ENCODE measurements at places on chromosomes 16 and 17.

DNA sequence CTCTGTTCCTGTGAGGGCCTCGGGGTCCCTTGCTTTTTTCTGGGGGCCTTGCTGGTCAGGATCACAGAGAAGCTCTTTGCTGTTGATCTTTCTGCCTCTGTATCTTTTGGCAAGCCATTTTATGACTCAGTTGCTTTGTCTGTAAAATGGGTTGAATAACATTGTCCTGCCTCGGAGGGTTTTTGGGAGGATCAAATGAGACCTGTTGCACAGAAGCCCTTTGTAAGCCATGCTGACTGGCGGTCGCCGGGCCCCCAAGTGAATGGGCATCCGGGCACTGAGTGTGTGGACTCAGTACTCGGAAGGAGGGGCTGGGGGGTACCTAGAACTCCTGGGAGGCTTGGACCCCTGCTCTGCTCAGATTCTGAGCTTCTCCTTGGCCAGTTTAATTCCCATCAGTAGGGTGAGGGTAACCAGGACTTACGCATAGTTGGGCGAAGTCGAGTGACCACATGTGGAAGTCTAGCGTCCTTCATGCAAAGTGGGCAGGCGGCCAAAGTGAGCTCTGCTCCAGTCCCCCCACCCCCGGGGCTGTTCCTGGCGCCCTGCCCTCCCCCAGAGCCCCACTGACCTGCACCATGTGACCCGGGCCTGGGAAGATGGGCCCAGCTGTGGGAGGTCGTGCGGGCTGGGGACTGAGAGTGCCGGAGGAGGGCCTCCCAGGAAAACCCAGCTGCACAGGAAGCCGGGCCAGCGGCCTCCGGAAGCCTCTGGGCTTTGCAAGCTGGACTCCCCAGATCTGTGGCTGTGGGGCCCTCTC is 284.0 kb downstream of the SEC14L1 start:
- DNase-seq: peak; percentile 89

DNA sequence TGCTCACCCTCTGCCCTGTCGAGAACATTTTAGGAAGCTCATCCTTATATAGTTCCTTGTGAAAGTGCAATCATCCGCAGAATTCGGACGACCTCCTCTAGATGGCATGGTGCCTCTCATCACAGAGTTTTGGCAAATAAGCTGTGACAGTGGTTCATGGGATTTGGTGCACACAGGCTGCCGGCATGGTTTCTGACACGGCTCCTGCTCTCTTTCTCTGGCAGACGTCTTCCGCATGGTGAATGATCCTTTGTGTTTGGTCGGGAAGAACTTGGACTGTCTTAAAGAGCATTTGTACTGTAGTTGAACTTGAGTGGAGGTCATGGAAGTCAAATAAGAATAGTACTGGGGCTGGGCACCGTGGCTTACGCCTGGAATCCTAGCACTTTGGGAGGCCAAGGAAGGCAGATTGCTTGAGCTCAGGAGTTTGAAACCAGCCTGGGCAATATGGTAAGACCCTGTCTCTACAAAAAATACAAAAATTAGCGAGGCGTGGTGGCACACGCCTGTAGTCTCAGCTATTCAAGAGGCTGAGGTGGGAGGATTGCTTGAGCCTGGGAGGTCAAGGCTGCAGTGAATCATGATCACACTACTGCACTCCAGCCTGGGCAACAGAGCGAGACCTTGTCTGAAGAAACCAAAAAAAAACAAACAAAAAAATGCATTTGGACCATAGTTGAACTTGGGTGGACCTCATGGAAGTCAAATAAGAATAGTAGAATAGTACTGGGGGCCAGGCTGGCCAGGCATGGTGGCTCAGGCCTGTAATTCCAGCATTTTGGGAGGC is 34.7 kb upstream of the NAT9 start:
- DNase-seq: no peak

GRCh38 chr16:47888142-47888541 is 267.7 kb downstream of the ABCC12 start:
- no peak for DNase-seq

- DNase-seq: no peak
Measured at GRCh38 chr17:49146620-49147306, 14.2 kb downstream of the B4GALNT2 start.

- no peak for DNase-seq
Measured at GRCh38 chr17:48586355-48587258, 3.4 kb downstream of the HOXB3 start.

DNA sequence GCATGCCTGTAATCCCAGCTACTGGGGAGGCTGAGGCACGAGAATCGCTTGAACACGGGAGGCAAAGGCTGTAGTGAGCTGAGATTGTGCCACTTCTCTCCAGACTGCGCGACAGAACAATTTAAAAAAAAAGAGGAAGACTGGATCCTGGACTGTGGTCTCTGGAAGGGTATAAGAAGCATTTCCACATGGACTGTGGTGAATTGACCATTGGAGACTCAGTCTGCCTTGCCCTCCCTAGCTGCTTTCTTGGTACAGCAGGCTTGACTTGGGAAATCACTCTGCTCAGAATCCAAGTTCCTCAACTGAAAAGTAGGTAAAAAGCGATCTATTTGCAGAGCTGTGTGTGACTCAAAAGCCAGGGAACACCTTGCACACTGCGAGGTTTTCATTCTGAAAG is 1.0 kb upstream of the MGRN1 start:
- no peak for DNase-seq

- no peak for DNase-seq
Measured at GRCh38 chr17:1645207-1646171, at the start of gene SCARF1. Gene SCARF1 (minus strand): TSS chr17:1645732. CDS start chr17:1645697, 35 bp downstream.

- no peak for DNase-seq
Measured at GRCh38 chr16:81852347-81852746, 73.3 kb downstream of the PLCG2 start.

GRCh38 chr16:83475108-83475507 is 332.7 kb upstream of the HSBP1 start:
- no peak for DNase-seq

DNA sequence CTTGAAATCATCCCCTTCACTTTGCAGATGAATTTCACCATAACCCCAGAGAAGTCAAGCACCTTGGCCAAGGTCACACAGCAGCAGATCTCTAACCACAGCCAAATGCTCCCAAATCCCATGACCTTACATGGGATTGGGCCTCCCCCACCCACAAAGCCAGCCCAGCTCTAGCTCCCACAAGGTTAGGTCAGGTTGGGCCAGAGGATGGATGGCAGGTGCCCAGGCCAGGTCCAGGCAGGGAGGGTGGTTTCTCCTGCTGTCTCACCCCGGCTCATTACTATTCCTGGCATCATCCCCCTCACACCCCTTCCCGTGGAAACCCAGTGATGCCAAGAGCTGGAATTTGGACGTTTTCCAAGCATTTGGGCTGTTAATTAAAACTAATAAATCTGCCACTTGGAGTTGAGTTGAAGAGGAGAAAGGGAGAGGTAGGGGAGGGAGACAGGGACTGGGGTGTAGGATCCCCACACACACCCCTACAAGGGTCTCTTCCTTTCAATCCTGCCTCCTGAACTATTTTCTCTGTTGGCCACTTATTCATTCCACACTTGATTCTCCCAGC is 181.6 kb downstream of the TMEM132E start:
- DNase-seq: no peak

DNA sequence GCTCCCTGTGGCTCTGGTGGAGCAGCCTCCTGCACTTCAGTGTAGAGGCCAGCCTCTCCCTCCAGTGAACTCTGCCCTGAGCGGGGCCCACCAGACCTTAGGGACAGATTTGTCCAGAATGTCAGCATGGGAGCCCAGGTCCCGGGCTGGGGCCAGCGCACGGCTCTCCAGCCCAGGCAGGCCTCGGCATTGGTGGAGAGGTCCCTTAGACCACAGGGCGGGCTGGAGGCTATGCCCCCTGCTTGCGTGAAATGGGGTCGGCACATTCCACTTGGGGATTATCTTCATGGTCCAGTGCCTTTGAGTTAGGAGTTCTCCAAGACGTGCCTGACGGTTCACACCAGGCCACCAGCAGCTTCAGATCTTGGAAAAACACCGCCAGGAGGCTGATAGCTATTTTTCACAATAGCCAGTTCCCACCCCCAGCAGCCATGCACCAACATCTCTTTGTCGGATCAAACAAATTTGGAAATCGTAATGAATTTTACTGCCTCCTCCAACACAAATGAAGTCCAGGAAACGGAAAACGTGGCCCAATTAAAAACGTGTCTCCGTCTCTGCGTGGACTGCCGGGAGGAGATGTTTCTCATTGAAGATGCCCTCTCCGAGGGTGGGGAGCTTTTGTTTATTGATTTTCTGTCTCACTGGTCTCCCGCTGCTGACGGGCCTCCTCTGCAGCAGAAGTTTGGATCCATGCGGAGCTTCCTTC is 110.0 kb upstream of the CIBAR2 start:
- DNase-seq: no peak

DNA sequence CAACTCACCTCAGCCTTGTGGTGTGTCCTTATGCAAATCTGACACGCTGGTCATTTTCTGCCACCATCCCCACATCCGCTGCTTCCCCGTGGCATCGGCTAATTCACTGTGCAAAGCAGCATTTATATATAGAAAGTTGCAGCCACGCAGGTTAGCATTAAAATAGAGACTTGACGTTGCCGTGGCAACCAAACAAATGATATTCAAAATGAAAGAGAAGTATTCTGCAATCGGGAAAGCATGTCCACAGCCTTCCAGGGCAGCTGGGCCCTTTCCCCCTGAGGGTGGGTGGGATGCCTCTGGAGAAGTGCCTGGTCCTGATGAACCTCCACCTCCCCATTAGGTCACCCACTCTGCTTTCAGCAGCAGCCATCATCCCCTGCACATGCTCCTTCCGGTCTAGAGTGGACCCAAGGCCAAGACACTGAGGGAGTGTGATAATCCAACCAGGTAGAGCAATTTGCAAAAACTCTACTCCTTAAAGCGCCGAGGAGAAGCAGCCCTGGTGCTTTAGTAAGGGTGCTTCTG is 138.7 kb downstream of the GAS7 start:
- no peak for DNase-seq

DNA sequence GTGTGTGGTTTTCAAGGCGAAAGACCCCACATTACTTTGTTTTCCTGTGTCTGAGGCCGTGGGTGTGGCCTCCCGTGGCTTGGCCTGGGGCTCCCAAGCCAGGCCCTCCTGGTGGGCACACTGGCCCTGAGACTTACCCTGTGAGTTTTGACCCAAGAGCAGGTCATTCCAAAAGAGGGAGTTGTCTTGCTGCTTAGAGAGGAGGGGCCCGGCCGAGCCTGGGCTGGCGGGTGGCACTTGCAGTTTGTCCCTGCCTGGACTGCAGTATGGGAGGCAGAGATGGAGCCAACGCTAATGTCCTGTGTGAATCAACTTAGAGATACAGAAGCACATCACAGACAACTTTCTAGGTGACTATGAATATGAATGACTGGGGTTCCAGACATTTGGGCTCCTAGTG is 22.7 kb downstream of the PLEKHG4 start:
- no peak for DNase-seq

DNA sequence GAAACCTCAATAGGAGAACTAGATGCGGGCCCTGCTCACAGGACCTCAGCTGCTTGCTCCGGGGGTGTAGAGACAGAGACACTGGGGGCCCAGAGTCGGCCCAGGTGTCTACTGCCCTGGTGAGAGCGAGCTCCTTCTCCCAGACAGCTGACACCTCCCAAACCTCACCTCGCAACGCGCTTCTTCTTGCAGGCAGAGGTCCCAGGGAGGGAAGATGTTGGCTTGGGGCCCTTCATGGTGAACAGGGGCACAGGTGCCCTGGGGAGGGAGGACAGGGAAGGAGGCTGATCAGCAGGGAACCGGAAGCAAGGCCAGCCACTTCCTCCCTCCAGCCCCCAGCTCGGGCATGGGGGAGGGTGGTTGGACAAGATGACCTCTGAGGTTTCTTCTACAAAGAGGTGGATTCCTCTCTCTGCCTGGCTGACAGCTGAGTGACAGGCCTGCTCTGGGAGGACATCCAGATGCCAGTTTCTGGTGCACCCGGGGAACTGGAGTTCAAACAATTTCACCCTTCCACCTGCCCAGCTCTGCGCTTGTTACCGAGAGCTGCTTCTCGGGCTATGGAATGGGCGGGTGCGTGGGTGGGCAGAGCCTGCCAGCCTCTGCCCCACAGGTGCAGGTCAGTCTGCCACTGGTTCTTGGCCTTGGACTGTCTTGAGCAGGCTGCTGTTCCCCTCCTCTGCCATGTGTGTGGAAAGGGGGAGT is 11.7 kb upstream of the GFAP start:
- no peak for DNase-seq

DNA sequence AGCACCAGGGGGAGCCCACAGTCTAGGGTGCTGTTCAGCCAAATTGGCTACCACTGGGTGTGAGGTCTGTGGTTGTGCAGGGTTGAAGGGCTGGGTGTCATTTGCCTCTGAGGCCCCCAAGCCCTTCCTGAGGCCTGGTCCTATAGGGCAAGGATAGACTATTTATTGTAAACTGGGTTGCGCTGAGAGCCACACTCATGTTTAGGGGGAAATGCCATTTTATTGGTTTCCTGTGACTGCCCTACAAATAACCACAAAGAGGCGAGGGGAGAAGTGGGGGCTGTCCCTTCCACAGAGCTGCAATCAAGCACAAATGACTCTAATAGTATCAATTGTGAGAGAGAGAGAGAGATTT is 3.6 kb upstream of the ZCCHC14 start:
- DNase-seq: no peak

GRCh38 chr16:50121278-50121677 is 31.8 kb upstream of the TENT4B start:
- no peak for DNase-seq

GRCh38 chr17:40720899-40721298 is 17.3 kb upstream of the KRT24 start:
- DNase-seq: no peak

DNA sequence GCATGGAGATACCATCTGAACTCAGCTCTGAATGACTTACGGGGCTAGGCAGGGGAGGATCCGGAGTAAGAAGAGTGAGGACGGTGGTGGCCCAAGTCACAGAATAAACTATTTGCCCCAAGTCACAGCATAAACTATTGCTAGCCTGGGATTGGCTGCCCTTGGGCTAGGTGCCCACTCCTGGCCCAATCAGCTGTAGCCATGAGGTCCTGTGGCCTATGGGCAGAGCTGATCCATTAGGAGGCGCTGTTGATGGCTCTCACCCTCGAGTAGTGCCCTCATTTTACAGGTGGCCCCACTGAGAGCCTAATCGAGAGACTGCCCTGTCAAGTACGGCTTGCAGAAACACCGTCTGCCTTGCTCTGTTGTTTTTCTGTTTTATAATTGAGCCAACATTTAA is 62.3 kb upstream of the ZNF423 start:
- no peak for DNase-seq

DNA sequence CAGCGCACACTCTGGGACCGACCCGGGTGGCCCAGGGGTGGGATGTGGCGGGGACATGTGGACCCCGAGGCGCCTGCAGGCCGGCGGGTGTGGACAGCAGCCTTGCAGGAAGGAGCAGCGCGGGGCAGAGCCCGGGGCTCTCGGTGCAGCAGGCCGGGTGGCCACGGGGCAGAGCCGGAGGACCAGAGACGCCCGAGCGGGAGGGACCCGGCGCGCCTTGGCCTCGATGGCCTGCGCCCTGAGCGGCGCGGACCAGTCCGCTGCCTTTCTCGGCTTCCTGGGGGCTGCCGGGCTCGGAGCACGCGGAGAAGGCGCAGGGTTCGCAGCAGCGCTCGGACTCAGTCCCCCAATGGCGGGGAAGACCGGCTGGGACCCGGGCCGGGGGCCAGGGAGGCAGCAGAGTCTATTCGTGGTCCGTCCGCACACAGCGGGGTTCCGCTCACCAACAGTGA is 43.4 kb downstream of the OSBPL7 start:
- no peak for DNase-seq

Data from CMK (cell line).